ENCODE measurements at places on chromosomes 7 and 10.
A peak's percentile ranks its signal among the peaks of the same experiment; 100 is the strongest.

- DNase-seq = no peak
Measured at GRCh38 chr7:38863601-38864291, 45.2 kb downstream of the VPS41 start.

GRCh38 chr7:81449105-81449504 is 320.7 kb downstream of the HGF start:
- DNase-seq = no peak

DNA sequence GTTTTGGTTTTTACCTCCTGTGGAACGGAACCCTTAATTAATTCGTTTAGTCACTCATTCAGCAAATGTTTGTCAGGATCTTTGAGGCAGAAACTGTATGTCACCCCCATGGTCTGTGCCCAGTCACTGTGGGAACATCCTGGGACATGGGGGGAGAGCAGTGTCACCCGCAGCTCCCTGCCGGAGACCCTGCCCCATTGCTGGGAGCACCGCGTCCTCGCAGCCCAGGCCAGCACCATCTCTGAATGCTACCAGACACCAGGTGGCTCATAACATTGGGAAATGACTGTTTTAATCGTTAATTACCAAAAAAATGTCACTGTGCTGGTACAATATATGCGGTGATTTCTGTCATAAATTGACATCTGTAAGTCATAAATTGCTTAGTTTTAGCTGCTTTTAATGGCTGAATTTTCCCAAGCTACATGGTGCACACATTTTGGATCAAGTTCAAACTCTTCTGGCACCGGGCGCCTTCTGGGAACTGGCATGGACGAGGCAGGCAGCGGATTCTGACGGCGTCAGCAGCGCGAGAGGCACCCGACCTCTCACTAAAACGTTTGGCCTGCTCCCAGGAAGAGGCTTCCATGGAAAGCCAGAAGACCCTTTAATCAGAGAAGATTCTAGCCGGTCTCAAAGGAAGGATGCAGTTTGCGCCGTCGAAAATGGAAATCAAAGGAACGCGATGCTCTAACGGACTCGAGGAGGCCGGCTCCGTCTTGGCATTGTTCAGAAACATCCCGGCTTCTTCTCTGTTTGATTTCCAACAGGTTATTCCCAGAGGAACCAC is 184.2 kb downstream of the ADARB2 start:
- no peak for DNase-seq

GRCh38 chr7:127582361-127582760 is 3.0 kb downstream of the GCC1 start:
- DNase-seq = no peak

DNA sequence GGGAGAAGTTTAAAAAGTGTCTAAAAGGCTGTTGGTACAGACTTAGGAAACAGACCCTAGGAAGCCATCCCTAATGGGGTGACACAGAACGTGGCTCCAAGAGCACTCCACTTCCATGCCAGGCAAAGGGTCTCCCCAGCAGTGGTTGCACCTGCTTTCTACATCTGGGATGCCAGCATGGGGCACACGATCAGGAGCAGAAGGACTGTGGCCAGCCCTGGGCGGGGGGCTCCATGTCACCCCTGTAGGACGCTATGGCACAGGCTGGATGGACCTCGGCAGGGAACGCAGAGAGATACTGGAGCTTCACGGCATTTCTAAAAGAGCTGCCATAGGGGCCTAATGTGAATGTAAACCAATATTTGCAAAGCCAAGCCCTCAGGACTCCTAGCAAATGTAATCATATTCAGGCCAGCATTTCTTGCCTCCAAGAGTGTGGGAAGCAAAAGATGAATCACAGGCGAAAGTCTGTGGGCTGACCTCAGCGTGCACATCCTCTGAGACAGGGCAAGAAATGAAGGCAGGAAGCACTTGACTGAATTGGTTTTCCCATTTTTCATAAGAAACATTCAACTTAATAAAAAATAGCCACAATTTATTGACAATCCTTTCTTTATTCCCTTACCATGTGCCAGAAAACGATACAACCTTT is 93.9 kb downstream of the ATXN7L1 start:
- peak; percentile 56 for DNase-seq

DNA sequence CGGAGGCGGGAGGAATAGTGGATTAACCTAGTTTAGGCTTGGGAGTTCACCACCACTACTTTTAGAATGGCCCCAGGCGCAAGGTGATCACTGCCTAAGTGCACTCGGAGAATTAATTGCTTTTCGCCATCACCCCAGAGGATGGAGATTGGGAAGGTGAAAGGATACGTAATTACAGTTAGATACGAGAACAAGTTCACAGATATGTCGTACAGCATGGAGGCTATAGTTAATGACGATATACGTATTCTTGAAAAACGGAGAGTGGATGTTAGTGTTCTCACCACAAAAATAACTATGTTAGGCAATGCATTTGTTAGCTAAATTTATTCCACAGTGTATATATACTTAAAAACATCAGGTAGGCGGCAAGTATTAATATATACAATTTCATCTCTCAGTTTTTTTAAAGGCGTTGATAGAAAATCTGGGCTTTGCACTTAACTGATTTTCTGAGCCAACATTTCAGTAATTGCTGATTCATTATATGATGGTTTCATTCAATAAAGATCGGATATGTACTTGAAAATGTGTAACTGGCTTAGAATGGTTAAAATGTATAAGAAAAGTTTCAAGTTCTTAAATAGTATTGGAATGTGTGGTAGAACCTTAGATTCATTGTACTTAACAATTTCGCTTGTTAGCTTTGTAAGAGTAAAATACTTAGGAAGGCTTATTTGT is 683 bp downstream of the CDC123 start:
- no peak for DNase-seq

- DNase-seq = no peak
Measured at GRCh38 chr7:22666732-22667131, 60.3 kb upstream of the IL6 start.

GRCh38 chr10:43292755-43293676 is 26.2 kb upstream of the RASGEF1A start:
- DNase-seq = peak; percentile 53
